ENCODE measurements at places on chromosomes 5 and 9.

- DNase-seq = no peak
These were observed 108.9 kb downstream of the ACTL7B start for GRCh38 chr9:108746864-108747263.

DNA sequence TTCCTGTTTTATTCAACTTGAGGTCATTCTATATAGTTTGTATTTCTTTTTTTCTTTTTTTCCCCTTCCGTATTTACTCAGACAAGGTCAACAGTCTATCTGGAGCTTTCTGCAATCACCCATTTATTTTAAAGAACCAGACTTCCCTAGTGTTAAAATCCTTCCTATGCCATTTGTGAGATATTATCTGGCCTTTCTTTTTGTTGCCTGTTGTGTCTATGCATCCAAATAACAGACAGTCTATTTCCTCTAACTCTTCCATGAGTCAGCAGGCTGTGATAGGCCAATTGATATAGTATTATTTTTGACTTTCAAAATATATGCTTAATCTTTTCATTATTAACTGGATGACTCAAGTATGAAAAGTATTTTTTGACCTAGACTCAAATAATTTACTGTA lies 291.2 kb upstream of the PTPRD start:
- no peak for DNase-seq

- no peak for DNase-seq
These were observed 62.8 kb upstream of the VCAN start for GRCh38 chr5:83408719-83409118.

DNA sequence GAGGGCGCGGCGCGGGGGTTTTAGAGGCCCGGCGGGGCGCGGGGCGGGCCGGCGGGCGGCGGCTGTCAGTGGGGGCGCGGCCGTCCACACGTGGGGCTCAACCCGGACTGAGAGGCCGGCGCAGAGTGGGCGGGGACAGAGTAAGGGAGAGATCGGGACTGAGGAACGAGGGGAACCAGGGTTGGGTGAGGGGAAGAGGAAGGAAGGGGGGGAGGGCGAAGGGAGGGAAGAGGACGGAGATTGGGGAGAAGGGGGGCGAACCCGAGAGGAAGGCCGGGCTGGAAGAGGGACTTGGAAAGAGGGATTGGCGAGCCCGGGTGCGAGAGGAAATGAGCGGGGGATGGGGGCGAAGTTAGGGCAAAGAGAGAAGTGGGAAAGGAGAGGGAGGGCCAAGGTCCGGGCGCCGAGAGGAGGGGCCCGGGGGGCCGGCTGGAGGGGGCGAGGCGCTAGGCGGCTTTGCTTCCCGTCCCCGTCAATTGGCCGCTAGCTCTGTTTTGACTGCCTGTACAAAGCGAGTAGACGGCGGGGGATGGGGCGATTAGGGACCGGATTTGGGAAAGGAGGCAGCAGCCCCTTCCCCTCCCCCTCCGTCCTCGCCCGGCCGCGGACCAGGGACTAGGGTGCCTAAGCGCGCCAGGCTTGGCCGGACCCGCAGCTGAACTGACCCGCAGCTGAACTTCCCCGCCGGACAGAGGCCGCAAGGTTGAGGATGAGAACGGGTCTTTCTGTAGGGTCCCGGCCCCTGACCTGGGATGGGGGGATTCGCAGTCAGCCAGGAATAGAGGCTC lies 399 bp upstream of the FBN2 start:
- DNase-seq = no peak

DNA sequence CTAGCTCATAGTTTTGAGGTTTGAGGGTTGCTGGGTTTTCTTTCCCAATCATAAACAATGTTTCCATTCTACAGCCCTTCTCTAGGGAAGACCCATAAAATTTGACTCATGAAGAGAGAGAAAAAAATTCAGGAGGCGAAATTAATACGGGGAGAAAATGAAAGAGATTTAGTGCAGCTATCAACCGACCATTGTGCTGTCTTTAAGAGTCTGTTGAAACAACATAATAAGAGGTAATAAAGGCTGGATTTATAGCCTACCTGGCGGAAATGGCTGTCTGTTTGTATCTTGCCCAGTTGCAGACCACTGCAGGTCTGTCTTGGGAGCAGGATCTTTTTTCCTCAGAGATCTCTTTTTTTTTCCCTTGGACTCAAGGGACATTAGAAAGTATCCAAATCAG lies 66.9 kb downstream of the TLR4 start:
- no peak for DNase-seq

DNA sequence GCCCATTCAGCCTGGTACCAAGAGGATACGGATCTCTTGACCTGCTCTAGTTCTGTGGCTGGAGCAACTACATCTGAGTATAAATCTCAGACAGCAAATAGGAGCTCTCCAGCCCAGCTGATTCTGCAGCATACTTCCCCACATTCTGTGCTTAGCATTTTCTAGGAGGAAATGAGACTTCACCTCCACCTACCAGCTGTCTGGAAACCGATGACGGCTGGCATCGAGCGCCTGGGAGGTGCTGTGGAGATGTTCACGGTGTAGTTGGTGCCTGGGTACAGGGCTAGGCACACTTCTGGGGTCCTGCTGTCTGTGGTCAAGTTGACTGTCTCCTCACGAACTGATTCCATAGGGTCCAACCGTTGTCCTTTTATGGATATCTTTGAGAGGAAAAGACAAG lies 63.6 kb downstream of the SUSD1 start:
- no peak for DNase-seq

DNA sequence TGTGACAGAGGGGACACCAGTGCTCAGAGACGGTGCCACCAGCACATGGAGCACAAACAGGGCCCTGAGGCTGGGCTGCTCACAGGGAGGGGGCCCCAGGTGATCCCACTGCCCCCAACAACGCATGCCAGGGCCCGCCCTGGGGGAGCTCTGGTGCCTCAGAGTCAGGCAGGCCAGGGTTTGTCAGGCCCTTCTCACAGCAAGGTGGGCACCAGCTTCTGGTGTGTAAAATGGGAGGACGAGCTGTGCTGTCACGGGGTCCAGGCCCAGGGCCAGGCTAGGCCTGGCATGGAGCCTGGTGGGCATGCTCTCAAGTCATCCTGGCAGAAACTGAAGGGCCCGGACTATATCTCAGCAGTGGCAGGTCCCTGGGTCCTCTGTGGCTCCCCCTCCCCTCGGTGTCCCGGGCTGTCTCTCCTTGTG lies 34.5 kb downstream of the PRRT1B start:
- no peak for DNase-seq

- no peak for DNase-seq
These were observed 378.8 kb upstream of the ZNF608 start for GRCh38 chr5:125125031-125125823.

- DNase-seq = no peak
These were observed 109.6 kb upstream of the RPS23 start for GRCh38 chr5:82387819-82388166.

DNA sequence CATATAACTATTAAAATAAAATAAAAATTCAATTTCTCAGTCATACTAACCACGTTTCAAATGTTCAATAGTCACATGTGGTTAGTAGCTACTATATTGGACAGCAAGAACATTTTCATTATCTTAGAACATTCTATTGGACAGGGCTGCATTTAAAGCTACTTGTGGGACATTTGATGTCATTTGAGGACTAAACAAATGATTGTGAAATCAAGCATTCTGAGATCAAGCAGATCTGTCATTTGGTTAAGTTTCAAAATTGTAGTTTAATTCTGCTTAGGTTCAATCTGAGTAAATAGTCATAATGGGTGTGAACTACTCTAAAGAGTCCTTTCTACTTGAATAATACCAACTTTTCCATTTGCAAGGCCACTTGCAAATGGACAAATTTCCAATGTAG lies 226.9 kb upstream of the C9orf72 start:
- no peak for DNase-seq

GRCh38 chr5:22431840-22432239 lies 421.3 kb downstream of the CDH12 start:
- DNase-seq = no peak

- DNase-seq = no peak
These were observed 112.5 kb downstream of the WDR41 start for GRCh38 chr5:77379558-77380061.

- DNase-seq = no peak
These were observed 15.2 kb downstream of the TMEM171 start for GRCh38 chr5:73135429-73136054.

- DNase-seq = no peak
These were observed 2.4 kb downstream of the ANXA6 start for GRCh38 chr5:151154931-151155774.

Data from hematopoietic multipotent progenitor cell treated with erythropoietin and hydrocortisone succinate and interleukin-3 and kit ligand, for 17 days (in vitro differentiated cells).